ENCODE measurements at places on chromosomes 12 and 14. TPM values are rescaled to one million over a fixed set of nuclear protein-coding genes. Genes with fewer than 3 reads are reported as not detected.

- no peaks in the 10 kb centered on the region for H3K36me3 ChIP-seq
- no peak for DNase-seq
- H3K4me1 ChIP-seq, result no peaks in the 10 kb centered on the region
- no peak overlapping the region for H3K4me3 ChIP-seq
Measured at GRCh38 chr14:96410119-96410518, 18.2 kb downstream of the AK7 start.

DNA sequence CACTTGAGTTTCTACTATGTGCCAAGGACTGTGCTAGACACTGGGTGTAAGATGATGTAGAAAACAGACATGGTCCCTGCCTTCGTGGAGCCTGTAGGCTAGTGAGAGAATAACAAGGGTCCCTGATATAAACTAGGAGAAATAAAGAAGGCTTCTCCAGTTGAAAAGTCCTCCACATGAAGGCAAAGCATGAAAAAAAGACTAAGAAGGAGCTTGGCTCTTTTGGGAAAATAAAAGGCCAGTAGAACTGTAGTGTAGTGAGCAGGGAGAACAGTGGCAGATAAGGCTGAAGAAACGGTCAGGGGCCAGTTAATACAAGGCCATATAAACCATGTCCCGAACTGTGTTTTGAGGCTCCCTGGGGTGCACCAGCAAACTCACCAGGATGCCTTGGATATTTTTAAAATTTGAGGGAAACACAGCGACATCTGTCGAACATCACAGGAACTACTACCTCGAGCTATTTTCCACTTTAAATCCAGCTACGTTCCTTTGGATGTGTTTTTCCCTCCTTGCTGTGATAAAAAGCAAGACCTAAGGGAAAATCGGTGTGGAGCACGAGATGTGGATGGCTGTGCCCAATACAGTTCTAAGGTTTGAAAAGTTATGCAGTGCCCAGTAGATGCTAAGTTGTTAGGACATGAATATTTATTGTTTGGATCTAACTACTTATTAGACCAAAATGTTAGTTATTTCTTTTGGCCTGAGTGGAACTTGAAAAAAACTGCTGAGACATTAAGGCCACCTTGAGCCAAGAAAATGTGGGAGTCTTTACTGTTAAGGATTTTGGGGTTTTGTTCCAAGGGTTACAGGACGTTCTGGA, 8.5 kb upstream of the CFL2 start:
- H3K36me3 ChIP-seq, result no peaks in the 10 kb centered on the region
- H3K4me3 ChIP-seq, result no peak overlapping the region
- no peaks in the 10 kb centered on the region for H3K27me3 ChIP-seq
- DNase-seq, result no peak
- no peaks in the 10 kb centered on the region for H3K4me1 ChIP-seq
- no peak overlapping the region for H3K27ac ChIP-seq

GRCh38 chr12:56728139-56728861, 3.2 kb upstream of the NACA start:
- peaks cover 14% of the 10 kb centered on the region for H3K4me1 ChIP-seq
- peaks cover 19% of the 10 kb centered on the region for H3K36me3 ChIP-seq
- no peak for DNase-seq
- H3K27me3 ChIP-seq, result no peaks in the 10 kb centered on the region
- H3K27ac ChIP-seq, result no peak overlapping the region
- no peak overlapping the region for H3K4me3 ChIP-seq

PLEKHD1 gene
- total RNA-seq, result 0.47 TPM

Measured in lower lobe of right lung (tissue), 2 donors.